ENCODE measurements at places on chromosomes 12 and 14.

DNA sequence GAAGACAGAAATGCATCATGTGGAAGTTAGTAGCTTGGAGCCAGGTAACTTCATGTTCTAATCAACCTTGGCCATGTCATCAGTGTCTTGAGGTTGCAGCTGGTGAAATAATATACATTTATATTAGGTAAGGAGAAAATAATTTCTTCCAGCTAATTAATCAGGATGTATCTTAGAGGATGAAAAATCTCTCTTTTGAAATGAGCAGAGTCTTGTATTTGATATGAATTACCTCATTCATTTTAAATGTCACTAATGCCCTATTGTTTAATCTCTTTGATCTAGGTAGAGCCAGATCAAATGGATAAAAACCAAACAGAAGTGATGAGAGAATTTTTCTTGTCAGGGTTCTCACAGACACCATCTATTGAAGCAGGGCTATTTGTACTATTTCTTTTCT lies at the start of gene OR4Q2:
TSS of gene OR4Q2 (plus strand) at position 301 of the 400 bp plus-strand sequence.
- DNase-seq: no peak

GRCh38 chr14:22535126-22535525 lies 53.9 kb downstream of the DAD1 start:
- no peak for DNase-seq

- DNase-seq: no peak
These were observed 19.6 kb downstream of the ALDH1L2 start for GRCh38 chr12:105064564-105065178.

- no peak for DNase-seq
These were observed 18.3 kb downstream of the TBX3 start for GRCh38 chr12:114665411-114666260.

DNA sequence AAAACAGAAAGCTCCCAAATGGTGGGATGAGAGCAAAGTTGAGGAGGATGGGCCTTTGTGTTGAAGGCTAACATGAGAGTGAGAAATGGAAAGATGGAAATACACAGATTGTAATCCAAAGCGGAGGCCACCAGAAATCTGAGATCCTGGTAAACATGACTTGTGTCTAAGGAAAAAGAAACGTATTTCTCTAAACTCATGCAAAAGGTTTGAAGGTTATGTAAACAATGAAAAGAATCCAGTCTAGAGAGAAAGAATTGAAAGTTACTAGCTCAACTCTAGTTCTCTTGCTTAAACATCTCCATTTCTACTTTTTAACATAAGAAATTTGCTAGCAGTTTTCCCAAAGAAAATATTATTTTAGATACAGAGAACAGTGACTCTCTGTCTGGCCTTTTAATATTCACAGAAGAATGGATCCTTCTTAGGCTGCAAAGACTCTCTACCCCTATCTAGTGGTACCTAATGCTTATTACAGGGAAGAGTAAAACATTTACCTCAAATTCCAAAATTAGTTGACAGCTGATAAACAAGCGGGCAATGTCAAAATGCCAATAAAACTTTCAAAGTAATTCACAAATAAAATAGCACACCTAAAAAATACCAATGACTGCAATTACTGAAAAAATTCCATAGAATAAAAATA lies 75.8 kb upstream of the SOX5 start:
- no peak for DNase-seq

DNA sequence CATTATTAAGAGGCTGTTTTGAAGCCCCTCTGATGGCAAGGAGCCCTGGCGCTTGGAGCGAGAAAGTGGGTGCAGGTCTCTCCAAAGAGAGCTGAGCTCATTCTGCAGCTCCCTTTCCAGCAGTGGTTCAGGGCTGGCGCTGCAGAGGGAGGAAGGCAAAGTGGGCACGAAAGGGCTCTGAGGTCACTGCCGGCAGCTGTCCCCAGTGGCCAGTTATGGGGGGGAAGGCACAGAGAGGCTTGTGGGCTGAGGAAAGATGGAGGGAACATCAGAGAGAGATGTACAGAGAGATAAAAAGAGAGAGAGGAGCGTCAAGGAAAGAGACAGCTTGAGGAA lies 75.2 kb upstream of the TBX5 start:
- DNase-seq: no peak

DNA sequence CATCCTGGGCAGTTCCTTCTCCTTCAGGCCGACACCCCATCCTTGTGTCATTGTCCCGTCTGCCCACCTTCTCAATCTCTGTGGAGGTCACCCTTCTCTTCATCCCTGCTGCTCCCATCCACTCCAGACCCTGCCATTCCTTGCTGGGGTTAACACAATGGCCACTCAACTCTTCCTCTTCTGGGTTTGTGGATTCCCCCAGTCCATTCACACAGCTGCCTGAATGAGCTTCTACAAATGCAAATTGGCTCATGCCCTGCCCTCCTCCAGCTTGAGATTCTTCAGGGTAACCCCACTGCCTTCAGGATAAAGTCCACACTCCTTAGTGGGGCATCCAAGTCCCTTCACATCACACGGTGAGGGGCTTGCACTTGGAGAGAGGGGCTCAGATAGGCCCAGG lies 17.2 kb upstream of the PRMT8 start:
- no peak for DNase-seq

GRCh38 chr14:67387195-67387594 lies 24.8 kb downstream of the PLEK2 start:
- DNase-seq: no peak

GRCh38 chr12:57800965-57801364 lies 17.6 kb downstream of the AVIL start:
- no peak for DNase-seq

GRCh38 chr12:56546680-56547079 lies 25.1 kb downstream of the RBMS2 start:
- no peak for DNase-seq
